ENCODE measurements at places on chromosomes 6 and 20.

GRCh38 chr6:127338936-127339335, 4.5 kb downstream of the ECHDC1 start:
- no peak for DNase-seq

DNA sequence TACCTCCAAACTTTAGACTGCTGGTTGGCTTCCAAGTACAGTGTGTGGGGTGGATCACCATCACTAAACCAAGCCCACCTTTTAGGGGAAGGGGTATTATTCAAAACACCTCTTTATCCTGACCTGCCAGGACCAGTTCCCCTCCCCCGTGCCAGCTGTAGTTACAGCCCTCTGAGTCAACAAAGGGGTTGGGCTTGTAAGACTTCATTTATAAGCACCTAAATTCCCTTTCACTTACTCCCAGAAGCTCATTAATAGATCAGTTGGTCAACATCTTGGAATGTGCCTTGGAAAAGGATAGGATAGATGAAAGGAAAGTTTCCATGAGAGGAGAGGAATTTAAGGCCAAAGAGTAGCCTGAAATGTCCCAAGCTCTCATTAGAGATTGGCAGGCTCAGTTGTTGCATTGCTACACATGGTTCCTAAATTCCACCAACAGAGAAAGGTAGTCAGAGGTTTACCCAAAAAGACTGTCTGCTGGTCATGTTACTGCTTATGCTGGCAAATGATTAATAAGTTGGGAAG, 59.2 kb downstream of the TNFAIP3 start:
- peak; percentile 94 for DNase-seq

GRCh38 chr6:19836799-19837510, at the start of gene ID4:
TSS of gene ID4 (plus strand) at chr6:19837370. CDS start at chr6:19837755, 385 bp downstream.
- peak; percentile 99 for DNase-seq

GRCh38 chr20:36063916-36064657, 90.5 kb upstream of the EPB41L1 start:
- DNase-seq = no peak

GRCh38 chr20:9837634-9838033, 1.2 kb downstream of the PAK5 start:
- DNase-seq = no peak

DNA sequence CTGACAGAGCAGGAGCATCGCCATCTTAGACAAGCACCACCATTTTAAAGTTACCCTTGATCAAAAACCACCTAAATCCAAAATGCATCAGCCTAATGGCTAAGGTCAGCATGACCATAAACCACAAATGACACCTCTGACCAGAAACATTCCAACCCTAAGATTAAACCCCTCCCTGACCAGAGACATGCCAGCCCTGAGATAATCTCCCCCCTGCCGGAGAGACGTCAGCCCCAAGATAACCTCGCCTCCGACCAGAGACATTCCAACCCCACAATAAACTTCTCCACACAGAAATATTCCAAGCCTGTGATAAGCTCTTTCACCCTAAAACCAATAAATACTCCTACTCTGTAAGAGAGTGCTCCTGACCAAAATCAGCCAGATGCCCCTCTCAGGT, 53.5 kb downstream of the PXDC1 start:
- DNase-seq = peak; percentile 36

DNA sequence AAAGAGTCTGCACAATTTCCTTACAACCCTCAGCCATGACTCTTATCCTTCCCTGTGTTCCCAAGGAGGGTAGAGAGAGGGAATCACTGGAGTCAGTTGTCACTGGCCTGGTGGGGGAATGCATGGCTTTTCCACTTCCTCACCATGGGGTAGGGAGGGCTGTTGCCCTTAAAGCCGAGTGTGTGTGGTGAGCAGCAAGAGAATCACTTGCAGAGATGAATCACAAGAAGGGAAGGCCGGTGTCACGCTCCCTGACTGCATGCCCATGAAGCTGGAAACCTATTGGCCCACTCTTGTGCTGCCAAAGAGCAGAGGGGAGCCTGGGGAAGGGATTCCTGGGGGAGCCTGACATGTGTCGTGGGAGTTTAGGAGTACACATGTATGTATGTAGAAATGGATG, 18.1 kb upstream of the BMP6 start:
- DNase-seq = peak; percentile 52
